ENCODE measurements at places on chromosomes 13 and 19.
A peak's percentile ranks its signal among the peaks of the same experiment; 100 is the strongest.

DNA sequence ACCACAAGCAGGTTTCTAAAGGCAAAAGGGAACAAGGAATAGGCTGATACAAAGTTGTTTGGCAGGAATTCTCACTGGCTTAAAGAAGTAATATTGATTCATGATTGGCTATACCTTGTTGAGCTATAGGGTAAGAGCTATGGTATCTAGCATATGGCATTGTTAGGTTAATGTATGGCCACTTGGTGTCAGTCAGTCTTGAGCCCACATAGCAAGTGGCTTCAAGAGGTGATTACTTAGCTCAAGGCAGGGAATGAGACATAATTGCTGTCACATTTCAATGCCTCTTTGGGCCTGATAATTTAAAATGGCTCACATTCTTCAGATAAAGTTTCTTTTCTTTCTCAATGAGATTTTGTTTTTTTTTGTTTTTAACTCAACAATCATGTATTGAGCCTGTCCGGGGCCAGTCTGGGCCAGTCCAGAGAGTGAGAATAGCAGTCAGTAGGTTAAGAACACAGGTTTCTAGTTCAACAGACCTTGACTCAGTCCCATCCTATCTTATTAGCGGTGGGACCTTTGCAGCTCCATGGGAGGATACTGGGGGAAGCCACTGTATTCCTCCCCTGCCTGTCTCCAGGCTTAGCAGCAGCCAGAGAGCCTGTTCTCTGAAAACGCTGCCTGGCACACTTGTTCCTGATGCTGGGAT, 45.8 kb upstream of the RCBTB2 start:
- no peak for DNase-seq

DNA sequence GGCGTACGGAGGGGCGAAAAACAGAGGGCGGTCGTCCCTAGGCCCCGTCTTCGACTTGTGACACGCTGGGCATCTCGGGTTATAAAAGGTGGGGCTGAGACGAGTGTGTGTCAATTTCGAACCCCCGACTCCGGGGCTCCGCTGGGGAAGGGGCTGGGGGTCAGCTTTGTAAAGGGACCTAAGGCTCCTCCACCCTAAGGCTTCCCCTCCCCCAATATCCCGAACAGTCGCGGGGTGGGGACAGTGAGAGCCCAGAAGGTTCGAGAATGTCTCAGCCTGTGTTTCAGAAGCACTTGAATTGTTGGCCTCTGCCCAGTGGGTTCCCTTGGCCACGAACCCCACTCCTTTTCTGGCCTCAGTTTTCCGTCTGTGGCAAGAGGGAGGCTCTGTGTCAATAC, 450 bp downstream of the SELENOW start:
- DNase-seq, result no peak

DNA sequence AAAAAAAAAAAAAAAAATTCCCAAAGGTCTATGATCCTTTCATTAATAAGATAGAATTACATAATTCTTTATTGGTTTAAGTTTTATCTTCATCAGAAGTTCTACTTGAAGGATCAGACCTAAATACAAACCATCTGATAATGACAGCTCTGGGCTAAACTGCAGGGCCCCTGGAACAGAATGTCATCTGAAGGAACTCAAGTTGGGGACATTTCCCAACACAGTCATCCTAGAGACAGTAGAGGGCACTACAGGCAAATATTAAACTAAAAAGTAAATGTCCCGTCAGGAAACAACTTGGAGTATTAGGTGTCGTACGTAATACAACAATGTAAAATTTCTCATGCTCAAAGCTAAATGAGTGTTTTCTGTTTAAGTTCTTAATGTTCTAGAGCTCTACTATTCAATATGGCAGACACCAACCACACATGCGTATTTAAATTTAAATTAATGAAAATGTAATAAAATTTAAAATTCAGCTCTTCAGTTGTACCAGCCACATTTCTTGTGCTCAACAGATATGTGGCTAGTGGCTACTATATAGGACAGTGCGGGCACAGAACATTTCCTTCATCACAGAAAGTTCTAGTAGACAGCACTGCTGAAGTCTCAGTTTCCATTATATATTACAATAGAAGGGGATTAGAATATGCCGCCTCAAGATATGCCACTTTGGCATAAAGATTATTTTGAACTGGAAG, 21.8 kb upstream of the NAXD start:
- no peak for DNase-seq

DNA sequence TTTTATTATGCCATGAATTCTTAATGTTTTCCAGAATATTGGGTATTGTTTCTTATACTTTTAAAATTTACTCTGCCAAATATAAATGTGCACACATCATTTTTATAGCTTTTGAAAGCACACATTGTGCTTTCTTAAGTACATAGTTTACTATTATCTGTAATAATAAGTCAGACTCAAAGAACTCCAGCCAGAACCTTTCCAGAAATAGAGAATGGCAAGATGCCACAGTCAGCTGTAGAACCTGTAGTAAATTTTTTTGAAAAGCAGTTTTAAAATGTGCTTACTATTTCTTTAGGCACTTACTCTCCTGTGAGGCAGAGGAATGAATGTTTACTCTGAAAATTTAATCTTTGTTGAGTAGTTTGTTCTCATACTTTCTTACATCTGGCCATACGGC, 1287.1 kb downstream of the PCDH9 start:
- DNase-seq, result no peak

DNA sequence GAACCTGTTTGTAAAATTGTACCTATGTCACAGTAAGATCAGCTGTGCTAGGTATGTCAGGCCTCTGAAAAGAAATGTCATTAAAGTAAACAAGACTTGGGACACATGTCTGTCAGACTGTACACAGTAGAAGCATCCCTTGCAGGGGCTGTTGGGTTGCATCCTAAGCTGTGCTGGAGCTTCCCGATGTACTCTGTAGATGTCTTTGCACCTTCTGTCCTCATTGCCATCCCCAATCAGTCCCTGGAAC, 48.7 kb upstream of the GPR183 start:
- no peak for DNase-seq

DNA sequence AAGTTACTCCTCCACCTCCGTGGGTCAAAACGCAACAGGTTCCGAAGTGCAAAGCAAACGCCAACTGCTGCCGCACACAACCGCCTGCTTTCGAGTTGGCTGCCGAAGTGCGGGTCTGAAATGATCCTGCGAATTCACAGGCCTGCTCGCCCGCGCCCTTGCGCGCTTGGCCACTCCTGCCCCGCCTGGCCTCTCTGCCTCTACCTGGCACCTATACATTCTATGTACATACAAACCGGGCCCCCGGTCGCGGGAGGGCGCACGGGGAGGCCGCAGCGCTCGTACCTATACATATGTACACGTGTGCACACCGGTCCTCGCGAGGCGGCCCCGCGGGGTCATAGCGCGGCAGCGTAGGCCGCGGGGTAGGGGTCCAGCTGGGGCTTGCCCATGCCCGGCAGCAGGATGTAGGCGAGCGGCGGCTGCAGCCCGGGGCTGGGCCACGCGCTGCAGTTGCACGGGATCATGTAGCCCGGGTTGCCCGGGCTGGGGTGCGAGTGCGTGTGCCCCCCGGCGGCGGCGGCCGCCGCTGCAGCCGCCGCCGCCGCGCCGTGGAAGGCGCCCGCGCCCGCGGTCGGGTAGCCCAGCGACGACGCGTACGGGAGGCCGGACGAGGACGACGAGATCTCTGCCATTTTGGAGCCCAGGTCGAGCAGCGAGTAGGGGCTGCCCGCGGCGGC, 1.3 kb downstream of the SOX21 start:
- no peak for DNase-seq

- no peak for DNase-seq
These were observed 6.8 kb upstream of the NECTIN2 start for GRCh38 chr19:44839276-44839675.

DNA sequence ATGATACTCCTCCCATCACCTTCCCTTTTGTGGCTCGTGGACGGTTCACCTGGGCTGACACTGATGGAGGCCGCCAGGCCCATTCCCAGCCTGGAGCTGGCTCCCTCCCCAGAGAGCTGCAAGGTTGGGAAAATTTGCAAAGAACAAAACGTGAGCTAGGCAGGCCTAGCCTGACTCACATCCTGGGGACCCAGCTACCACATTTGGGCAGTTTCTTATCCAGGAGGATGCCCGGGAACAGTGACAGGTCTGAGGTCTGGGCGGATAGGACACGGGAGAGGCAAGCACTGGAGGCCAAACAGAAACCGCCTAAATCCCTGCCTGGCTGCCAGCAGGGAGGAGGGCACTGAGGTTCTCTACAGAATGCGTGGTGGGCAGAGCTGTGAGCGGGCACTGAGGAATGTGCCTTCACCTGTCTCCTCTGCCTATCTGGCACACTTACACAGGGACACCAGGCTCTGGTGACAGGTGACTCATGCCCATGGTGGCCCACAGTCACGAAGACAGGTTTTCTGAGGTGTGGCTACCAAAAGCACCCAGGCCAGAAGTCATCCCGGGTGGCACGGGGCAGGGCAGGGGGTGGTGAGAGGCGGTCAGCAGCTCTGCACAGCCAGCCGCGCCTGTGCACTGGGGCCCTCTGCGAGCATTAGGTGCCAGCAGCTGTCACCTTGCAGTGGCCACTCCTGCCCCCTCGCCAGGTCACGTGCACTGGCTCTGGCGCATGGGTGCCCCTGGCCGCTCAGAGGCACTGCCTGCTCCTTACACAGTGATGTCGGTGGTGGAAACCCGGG, 23.2 kb downstream of the SH3GL1 start:
- no peak for DNase-seq

DNA sequence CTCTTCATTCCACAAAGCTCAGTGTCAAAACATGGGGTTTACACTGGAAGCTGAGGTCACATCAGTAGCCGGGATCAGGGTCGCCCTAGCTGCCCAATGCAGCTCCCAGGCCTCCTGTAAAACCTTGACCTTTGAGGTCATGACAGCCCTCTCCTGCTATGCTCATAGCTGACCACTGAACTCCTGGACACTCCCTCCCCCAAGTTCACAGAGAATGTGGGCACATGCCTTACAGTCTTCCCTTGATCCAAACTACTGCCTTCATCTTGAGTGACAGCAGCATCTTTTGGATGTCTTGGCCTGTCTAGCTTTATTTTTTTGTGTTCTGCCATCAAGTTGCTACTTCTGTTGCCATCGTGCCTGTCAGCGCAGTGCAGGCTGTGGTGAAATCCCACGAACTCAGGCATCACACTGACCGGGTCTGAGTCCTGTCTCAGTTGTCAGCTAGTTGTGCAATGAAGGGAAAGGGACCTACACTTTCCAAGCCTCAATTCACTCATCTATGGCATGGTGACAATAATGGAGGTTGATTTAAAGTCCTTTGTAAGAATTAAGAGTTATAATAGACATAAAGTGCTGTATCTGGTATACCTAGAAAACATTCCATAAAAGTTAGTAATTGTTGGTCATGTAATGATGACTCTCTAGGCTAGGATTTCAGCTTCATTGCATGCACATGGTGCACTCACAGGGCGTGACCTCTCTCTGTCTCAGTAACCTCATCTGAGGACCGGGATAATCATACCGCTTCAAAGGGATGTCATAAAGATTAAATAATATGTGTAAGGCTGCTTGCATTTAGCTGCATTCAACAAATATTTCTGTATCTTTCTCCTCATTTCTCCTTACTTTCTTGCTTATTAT, 16.4 kb upstream of the ALOX5AP start:
- DNase-seq, result peak; percentile 70

DNA sequence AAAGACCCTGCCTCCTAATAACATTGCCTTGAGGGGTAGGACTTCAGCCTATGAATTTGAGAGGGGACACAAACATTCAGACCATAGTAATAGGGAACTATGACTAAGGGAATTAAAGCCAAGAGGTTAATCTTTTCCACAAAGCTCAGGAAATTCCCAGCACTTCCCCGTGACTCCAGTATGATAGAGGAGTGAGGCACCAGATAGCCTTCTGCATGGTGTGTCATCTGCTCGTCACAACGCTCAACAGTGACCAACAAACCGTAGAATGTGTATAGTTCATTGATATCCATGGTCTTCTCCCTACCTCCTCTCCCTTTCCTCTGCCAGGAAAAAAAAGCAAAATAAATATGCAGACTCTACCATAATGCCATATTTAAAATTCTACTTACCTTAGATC, 64.4 kb downstream of the B3GLCT start:
- no peak for DNase-seq

DNA sequence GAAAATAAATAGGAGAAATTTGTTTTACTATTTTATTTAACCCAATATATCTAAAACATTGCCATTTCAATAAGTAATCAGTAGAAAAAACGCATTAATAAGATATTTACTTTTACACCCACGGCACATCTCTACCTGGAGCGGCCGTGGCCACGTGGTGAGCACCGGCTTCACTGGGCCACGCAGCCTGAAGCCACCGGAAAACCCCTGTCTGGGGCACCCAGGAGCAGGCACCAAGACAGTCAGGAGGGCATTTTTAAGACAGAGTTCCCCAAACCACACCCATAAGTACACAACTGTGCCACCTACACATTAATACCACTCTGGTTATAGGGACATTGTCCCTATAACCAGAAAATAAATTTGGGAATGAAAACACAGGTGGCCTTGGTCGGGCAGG, 80.9 kb downstream of the SPACA7 start:
- DNase-seq, result no peak

DNA sequence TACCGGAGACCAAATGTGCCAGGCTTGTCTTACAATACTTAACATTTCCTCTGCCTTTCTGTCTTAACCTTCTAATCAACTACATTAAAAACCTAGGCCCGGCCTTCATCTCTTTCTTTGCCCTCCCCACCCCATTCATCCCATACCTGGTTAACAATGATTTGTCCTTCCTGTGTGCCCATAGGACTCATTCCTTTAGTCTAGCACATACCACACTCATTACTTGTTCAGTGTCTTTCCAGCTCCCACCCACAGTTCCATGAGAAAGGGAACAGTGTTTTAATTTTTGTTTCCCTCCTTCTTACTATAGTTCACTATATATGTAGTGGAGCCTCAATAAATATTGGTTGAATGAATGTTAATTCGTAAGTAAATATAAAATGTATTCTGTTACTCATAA, 2.4 kb downstream of the CLN5 start:
- DNase-seq, result no peak

DNA sequence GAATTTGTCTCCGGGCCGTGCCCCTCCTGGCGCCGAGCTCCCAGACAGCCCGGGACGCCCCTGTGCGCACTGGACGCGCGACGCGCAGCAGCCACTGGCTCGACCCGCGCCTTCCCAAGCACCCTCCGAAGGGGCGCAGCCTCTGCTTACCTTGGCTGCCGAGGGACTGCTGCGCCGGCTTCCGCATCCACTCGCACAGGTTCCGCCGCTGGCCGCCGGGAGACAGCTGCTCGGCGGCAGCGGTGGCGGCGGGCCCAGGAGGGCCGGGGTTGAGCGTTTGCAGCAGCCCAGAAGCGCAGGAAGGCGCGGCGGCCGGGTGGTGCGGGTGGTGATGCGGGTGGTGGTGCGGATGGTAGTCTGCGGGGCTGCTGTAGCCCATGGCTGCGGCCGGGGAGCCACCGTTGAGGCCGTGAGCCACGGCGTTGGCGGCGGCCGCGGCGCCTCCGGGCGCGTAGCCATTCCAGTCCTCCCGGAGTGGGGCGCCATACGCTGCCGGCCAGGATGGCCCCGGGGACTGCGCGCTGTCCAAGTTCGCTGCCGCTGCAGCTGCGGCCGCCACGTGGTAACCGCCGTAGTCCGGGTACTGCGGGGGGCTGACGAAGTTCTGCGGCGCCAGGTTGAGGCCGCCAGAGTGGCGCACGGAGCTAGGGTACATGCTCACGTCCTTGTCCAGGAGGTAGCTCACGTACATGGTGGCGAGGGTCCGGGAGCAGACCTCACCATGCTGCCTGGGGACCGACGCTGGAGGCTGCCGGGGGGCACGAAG, 616 bp downstream of the CDX2 start:
- DNase-seq, result no peak
